ENCODE measurements at places on chromosomes 3 and 15. TPM values are rescaled to one million over a fixed set of nuclear protein-coding genes. Genes with fewer than 3 reads are reported as not detected.

EFHB gene
- total RNA-seq = 0.35 TPM

SLC38A3 gene
- total RNA-seq = not detected

ATP13A4 gene
- 4.4 TPM for total RNA-seq

AADACL2 gene
- not detected for total RNA-seq

ANKRD34C gene
- total RNA-seq = not detected

LRRC2 gene
- total RNA-seq = not detected

GOLGA8Q gene
- total RNA-seq = not detected

UBL7 gene
- total RNA-seq = 65.0 TPM

IREB2 gene
- total RNA-seq = 13.7 TPM

GOLGA6L1 gene
- not detected for total RNA-seq

CDHR4 gene
- total RNA-seq = not detected

DNAH12 gene
- not detected for total RNA-seq

TM4SF1 gene
- 251 TPM for total RNA-seq

ASB14 gene
- not detected for total RNA-seq

KBTBD12 gene
- total RNA-seq = not detected

CX3CR1 gene
- total RNA-seq = not detected

CHST13 gene
- total RNA-seq = not detected

SMAD6 gene
- total RNA-seq = 0.93 TPM

ARNT2 gene
- total RNA-seq = 1.0 TPM

GABRR3 gene
- total RNA-seq = not detected

VPS33B gene
- 16.8 TPM for total RNA-seq

THRB gene
- total RNA-seq = 2.8 TPM

LPCAT4 gene
- total RNA-seq = 17.2 TPM

GRAMD2A gene
- total RNA-seq = 10.2 TPM

CBLB gene
- total RNA-seq = 19.3 TPM

SLC28A1 gene
- not detected for total RNA-seq

DISP2 gene
- total RNA-seq = under 0.01 TPM

ADIPOQ gene
- not detected for total RNA-seq

CCR8 gene
- total RNA-seq = not detected

MAPK6 gene
- total RNA-seq = 81.3 TPM

GRAMD1C gene
- 1.4 TPM for total RNA-seq

BFSP2 gene
- total RNA-seq = not detected

SH2D7 gene
- not detected for total RNA-seq

SCG3 gene
- not detected for total RNA-seq

DPPA4 gene
- total RNA-seq = not detected

XRN1 gene
- total RNA-seq = 12.3 TPM

ZPLD1 gene
- 0.28 TPM for total RNA-seq

CDC25A gene
- 22.8 TPM for total RNA-seq

LRRIQ4 gene
- not detected for total RNA-seq

AHSG gene
- total RNA-seq = 0.28 TPM

FGF12 gene
- total RNA-seq = 0.14 TPM

SPATA12 gene
- total RNA-seq = not detected

OCA2 gene
- 0.88 TPM for total RNA-seq

GXYLT2 gene
- total RNA-seq = 10.7 TPM

ISLR2 gene
- not detected for total RNA-seq

GADL1 gene
- total RNA-seq = not detected

SATB1 gene
- 2.1 TPM for total RNA-seq

GNAT1 gene
- total RNA-seq = 0.35 TPM

ACTC1 gene
- total RNA-seq = not detected

CNTN3 gene
- 0.56 TPM for total RNA-seq

CCDC191 gene
- 1.8 TPM for total RNA-seq

SI gene
- not detected for total RNA-seq

NR2E3 gene
- not detected for total RNA-seq

XYLB gene
- total RNA-seq = 2.6 TPM
